Thyroid gland (tissue), 4 donors: ENCODE measurements at places on chromosomes 13 and 19. TPM values are rescaled to one million over a fixed set of nuclear protein-coding genes. Genes with fewer than 3 reads are reported as not detected.

The ATG4D gene
- total RNA-seq, result 28.4 TPM

The OR10H1 gene
- total RNA-seq, result not detected

GRCh38 chr19:30558793-30559192 lies 186.6 kb downstream of the ZNF536 start:
- DNase-seq, result no peak
- no peak overlapping the region for H3K27ac ChIP-seq
- H3K4me3 ChIP-seq, result no peak overlapping the region
- no peaks in the 10 kb centered on the region for H3K36me3 ChIP-seq
- H3K27me3 ChIP-seq, result no peaks in the 10 kb centered on the region
- no peaks in the 10 kb centered on the region for H3K4me1 ChIP-seq

DNA sequence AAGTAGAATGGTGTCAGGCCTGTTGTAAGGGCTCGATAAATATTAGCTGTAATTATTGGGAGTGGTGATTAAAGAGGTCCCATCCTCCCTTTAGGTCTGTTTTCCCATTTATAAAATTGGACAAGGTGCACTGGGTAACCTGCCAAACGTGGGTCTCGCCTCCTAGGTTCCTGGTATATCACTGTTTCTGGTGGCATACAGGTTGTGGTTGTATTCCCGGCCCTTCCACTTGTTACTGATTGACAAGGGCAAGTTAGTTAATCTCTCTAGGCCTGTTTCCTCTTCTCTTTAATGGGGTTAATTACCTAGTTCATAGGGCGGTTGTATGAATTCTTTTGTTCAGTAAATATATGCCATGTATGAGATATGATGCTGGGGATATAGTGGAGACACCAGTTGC lies 1.5 kb downstream of the PPP2R1A start:
- H3K27ac ChIP-seq, result peak overlapping the region; percentile 99
- no peaks in the 10 kb centered on the region for H3K27me3 ChIP-seq
- H3K4me3 ChIP-seq, result peak overlapping the region; percentile 84
- peaks cover 33% of the 10 kb centered on the region for H3K4me1 ChIP-seq
- DNase-seq, result no peak

GRCh38 chr19:6412447-6413091 lies 12.0 kb downstream of the KHSRP start:
- H3K4me1 ChIP-seq, result peaks cover 21% of the 10 kb centered on the region
- DNase-seq, result peak; percentile 63
- peaks cover 35% of the 10 kb centered on the region for H3K36me3 ChIP-seq
- peak overlapping the region; percentile 73 for H3K27ac ChIP-seq

- no peak overlapping the region for H3K27ac ChIP-seq
- H3K4me3 ChIP-seq, result no peak overlapping the region
- no peaks in the 10 kb centered on the region for H3K4me1 ChIP-seq
- H3K36me3 ChIP-seq, result no peaks in the 10 kb centered on the region
- no peaks in the 10 kb centered on the region for H3K27me3 ChIP-seq
Observed at GRCh38 chr19:58170860-58171259, 12.0 kb upstream of the ZNF274 start.

DNA sequence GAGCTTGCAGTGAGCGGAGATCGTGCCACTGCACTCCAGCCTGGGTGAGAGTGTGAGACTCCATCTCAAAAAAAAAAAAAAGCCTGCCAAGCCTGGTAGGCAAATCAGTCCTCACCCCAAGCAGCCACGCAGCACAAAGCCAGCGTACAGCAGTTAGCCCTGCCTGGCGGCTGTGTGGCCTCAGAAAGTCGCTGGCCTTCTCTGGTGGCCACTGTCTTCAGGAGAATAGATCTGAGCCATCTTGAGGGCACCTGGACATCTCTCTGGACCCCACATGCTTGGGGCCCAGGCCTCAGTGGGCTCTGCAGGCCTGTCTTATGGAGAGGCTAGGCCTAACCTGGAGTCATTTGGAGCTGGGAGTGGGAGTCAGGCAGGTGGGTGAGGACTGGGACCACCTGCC lies 23.0 kb downstream of the PIAS4 start:
- H3K4me3 ChIP-seq, result no peak overlapping the region
- peaks cover 7% of the 10 kb centered on the region for H3K36me3 ChIP-seq
- no peak for DNase-seq
- H3K4me1 ChIP-seq, result no peaks in the 10 kb centered on the region
- H3K27ac ChIP-seq, result no peak overlapping the region

DNA sequence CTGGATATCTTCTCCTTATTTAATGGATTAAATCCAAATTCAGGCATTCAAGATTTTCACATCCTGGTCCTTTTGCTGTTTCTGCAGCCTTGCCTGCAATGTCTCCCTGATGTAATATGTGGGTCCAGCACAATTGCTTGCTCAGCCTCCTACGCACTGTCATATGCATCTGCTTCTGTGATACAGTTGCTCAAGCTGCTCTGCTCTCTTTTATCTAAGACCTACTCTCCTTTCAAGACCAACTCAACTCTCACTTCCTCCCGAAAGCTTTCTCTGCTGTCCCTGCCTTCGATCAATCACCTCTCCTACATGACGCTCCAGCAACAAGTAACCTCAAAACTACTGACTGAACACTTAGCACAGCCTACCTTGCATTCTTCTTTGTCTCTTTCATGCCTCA lies 138.2 kb downstream of the DCLK1 start:
- H3K27ac ChIP-seq, result no peak overlapping the region
- DNase-seq, result no peak
- no peaks in the 10 kb centered on the region for H3K27me3 ChIP-seq
- no peaks in the 10 kb centered on the region for H3K36me3 ChIP-seq

The CGB5 gene
- total RNA-seq, result not detected

The TNNI3 gene
- total RNA-seq, result not detected

DNA sequence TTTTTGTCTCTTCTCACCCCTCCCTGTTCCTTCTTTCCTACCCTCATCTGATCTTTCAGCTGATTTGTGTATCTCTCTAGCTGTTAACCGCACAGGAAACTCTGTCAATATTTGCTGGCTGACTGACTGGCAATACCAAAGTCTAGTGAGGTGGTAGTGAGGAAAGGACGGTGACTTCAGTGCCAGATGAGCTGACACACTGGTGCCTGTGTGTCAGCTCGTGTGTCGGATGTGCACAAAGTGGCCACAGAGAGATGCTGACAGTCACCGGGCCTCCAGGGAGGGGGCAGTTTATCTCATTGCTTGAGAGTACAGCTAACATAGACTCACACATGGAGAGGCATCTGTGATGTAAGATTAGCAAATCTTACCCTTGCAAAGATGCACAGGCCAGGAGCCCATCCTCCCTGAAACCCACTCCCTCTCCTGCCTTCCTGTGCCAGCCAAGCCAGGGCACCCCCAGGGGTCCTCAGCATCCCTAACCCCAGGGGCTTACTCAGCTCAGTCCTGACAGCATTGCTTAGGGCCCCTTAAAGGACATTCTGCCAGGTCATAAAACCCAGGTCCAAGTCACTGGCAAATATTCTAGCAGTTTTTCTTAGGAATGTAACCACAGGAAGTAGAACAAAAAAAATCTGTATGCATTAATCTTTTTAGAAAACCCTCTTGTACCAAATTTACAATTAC lies 80.2 kb downstream of the SHISA2 start:
- no peak overlapping the region for H3K27ac ChIP-seq
- H3K27me3 ChIP-seq, result no peaks in the 10 kb centered on the region
- H3K4me1 ChIP-seq, result no peaks in the 10 kb centered on the region
- H3K36me3 ChIP-seq, result no peaks in the 10 kb centered on the region

The ZNF625 gene
- 12.2 TPM for total RNA-seq
